ENCODE measurements at places on chromosomes 16 and 17.

DNA sequence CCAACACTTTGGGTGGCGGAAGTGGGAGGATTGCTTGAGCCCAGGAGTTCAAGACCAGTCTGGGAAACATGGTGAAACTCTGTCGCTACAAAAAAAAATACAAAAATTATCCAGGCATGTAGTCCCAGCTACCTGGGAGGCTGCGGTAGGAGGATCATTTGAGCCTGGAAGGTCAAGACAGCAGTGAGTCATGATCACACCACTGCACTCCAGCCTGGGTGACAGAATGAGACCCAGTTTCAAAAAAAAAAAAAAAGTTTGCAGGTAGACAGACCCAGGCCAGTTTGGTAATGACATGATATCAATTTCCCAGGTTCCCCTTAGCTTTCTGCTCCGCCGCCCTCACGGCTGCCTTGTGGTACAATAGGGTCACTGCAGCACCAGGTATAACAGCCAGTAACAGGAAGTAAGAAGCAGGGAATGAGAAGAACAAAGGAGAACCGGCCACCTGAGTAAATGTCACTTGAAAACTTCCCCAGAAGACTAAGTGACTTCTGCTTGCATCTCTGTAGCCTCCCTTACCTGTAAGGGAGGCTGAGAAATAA lies 201.2 kb upstream of the HSBP1 start:
- no peak for DNase-seq

DNA sequence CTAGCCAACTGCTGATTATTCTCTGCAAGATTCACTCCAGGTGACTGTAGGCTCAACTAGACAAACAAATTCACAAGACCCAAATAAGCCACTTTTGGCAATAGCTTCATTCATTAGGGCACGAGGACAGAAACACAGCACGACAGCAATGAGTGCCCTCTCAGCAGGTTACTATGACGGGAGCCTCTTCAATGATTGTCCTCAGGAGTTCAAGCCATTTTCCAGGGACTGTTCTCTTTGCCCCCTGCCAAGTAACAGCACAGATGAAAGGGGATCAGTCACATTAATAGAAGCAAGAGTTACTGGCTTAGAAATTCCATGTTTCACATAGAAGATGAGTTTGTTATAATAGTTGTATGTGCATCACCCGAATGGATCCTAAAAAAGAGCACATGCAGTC lies 712.2 kb downstream of the CDH8 start:
- no peak for DNase-seq

DNA sequence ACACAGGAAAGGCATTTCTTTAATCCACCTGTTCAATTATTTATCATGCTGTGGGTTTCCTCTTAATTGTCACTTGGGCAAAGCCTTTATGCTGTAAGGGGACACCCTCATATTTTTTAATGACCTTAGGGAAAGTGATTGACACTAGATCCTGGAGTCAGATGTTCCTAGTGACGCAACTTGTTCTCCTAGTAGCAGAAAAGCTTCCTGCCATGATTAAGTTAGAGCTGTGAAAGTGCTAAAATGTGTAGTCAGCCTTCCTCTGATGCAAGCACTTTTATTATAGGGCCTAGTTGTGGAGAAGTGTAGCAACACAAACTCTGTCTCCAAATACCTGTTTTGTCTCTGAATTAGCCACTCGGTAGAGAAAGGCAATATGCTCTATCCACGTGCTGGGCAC lies 12.3 kb downstream of the TMEM100 start:
- no peak for DNase-seq

GRCh38 chr17:45098869-45099616 lies 33.3 kb downstream of the PLCD3 start:
- DNase-seq, result peak; percentile 52

DNA sequence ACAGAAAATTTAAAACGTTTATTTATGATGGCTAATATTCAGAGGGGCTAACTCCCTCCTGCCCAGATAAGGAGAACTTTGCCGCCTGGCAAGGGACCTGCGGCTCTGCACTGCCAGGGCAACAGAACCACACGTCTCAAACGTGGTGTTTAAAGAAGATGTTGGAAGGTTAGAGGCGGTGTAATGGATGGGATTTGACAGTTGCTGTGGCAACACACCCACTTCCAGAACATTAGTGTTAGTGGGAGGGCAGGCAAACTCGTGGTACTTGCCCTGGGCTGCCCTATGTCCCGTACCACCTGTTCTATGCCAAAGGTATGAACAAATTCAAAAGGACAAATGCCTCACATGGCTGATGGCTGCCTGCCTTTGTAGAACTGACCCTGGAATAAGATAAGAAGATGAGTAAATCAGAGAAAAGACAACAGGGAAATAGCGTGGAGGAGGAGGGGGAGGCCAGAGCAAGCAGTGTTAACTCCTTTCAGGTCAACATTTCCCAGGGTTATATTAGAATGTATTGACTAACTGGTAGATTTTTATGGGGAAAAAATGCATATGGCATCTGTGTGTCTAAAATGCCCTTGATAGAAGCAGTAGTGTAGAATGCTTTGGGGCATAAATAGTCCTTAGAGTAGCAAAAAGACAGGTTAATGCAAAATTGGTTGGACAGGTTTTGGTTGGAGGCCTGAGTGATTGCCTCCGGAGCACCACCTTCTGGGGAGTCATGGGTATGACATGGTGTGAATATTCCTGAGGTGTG lies 30.8 kb downstream of the HLF start:
- peak; percentile 21 for DNase-seq

GRCh38 chr17:71503710-71504465 lies 616.9 kb upstream of the SOX9 start:
- DNase-seq, result no peak

DNA sequence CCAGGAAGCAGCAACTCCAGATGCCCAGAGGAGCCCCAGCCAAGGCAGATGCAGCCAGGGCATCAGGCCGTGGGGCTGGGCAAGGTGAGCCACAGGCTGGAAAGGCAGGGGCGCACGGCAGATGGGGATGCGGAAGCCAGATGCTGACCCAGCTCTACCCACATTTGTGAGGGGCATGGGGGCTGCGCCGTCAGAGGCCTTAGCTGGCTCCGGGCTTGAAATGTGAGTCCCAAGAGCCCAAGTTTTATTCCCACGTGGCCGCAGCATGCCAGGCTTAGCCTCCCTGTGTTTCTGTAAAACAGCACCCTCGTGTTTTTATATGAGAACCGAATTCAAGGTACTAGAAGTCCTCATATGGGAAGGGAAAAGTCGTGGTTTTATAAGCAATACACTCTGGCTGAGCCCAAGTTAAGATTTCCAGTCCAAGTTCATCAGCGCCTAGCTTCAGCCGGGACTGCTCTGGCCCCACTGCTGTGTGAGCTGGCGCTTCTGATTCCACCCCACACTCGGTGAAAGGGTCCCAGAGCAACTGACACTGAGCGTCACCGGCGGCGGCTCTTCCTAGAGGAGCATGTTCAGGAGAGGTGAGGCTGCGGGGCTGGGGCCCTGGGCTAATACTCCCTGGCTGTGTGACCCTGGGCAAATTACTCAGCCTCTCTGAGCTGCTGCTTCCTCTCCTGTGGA lies 6.7 kb upstream of the C16orf95 start:
- no peak for DNase-seq

- DNase-seq, result no peak
These were observed 3.8 kb upstream of the APPBP2 start for GRCh38 chr17:60529806-60530205.

DNA sequence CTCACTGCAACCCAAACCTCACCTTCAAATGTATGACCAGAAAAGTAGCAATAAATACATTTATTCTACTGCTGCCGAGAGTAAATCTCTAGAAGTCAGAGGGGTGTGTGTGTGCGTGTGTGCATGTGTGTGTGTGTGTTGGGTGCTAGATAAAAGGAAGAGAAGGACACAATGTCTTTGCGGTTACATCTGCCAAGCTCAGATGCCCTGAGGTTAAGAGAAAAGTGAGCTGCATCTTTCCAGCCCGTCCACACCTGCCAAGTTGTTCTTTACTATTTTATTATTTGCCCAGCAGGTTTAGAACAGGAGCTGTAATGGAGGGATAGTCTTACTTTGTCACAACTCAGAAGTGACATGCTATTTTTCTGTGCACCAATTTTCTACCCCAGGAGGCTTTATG lies 54.5 kb upstream of the ANKFN1 start:
- DNase-seq, result no peak

- DNase-seq, result no peak
These were observed 8.9 kb downstream of the CIBAR2 start for GRCh38 chr16:85103114-85104079.

DNA sequence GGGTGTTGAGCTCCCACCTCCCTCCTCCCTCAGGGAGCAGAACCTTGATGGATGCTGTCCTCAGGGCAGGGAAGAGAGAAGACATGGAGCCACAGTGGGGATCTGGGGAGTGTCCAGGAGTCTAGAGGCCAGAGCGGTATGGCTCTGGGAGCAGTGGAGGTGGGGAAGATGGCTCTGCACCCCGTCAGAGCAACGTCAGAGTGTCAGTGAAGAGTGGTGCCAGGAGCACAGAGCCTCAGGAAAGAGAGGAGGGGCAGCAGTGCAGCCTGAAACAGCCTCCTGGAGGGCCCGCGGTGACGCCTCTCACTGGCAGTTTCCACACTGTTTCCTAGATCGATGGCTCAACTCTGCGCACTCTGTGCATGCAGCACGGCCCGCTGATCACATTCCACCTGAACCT lies 23.2 kb upstream of the SLC5A11 start:
- DNase-seq, result no peak

DNA sequence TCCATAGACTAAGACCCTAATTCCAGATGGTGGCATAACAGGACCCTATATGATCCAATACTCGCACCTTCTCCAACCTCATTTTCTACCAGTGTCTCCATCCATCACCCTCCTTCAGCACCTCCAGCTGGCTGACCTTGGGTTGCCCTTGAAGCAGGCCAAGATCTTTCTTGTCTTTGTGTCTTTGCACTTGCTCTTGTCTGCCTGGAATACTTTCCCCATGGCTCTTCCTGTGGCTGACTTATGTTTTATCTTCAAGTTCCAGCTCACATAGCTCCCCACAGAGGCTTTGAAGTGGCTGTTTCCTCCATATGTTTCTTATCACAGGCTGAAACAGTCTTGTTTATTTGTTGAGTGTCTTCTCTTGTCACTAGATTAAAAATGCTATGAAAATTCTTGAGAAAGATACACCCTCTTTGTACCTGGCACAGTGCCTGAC lies 29.6 kb upstream of the MMD start:
- DNase-seq, result no peak

- DNase-seq, result no peak
These were observed 38.0 kb downstream of the TTC19 start for GRCh38 chr17:16037636-16038035.

DNA sequence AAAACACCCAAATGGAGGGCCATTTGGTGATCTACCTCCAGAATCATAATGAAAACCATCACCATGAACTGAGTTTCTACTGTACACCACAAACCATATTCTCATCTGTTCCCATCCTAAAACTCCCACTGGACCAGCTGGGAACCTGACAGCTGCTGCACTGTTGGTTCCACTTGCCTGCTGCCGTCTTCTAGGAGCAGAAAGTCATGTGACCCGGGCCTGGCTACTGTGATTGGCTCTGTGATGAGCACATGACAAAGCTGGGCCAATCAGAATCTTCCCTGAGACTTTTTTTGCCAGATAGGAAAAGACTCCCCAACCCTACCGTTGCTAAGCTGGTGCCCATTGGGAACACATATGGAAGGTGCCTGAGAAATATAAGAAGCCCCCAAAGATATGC lies 264.2 kb downstream of the MRTFB start:
- DNase-seq, result no peak

- no peak for DNase-seq
These were observed 10.8 kb downstream of the EXOC7 start for GRCh38 chr17:76092526-76093413.

GRCh38 chr17:40101367-40102210 lies 1.2 kb upstream of the NR1D1 start:
- no peak for DNase-seq

GRCh38 chr17:79180358-79181005 lies 105.9 kb downstream of the ENGASE start:
- DNase-seq, result no peak

- no peak for DNase-seq
These were observed 6.5 kb upstream of the USP32 start for GRCh38 chr17:60398227-60398959.

- no peak for DNase-seq
These were observed 22.5 kb downstream of the CCR7 start for GRCh38 chr17:40542558-40543411.

GRCh38 chr16:10009684-10010083 lies 172.5 kb downstream of the GRIN2A start:
- DNase-seq, result no peak

GRCh38 chr17:21513012-21513570 lies 136.9 kb downstream of the KCNJ12 start:
- peak; percentile 56 for DNase-seq

GRCh38 chr17:67095803-67096202 lies 51.4 kb downstream of the CACNG1 start:
- no peak for DNase-seq

DNA sequence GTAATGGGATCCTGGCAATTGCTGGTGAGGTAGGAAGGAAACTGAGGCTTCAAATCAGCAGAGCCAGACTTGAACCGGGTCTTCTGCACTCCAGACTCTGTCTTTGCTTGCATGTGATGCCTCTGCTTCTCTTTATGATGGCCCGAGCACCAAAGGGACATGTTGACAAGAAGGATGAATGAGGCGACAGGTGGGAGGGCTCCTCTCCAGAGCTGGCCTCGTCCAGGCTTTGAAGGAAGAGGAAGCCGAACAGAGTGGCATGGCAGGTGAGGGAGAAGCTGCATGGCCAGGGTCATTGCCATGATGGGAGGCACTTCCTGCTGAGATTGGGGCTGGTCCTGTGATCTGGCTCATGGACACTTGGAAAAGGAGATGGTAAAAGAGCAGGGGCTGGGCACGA lies 40.8 kb downstream of the AKAP1 start:
- no peak for DNase-seq

DNA sequence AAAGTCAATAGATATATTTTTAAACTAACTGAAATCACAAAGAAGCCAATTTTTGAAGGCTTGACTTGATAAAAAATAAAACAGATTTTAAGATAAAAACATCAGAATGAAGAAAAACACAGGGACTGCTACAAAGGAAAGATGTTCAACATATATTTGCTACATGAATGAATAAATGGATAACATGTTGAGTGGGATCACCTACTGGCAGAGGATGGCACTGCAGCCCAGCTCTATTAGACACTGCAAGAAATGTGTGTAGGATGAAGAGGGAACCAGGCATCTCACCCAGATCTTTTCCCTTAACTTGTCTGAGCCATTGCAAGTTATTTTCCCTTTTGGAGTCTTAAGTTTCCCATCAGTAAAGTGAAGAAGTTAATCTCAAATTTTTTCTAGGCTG lies 4.2 kb downstream of the AIPL1 start:
- no peak for DNase-seq

DNA sequence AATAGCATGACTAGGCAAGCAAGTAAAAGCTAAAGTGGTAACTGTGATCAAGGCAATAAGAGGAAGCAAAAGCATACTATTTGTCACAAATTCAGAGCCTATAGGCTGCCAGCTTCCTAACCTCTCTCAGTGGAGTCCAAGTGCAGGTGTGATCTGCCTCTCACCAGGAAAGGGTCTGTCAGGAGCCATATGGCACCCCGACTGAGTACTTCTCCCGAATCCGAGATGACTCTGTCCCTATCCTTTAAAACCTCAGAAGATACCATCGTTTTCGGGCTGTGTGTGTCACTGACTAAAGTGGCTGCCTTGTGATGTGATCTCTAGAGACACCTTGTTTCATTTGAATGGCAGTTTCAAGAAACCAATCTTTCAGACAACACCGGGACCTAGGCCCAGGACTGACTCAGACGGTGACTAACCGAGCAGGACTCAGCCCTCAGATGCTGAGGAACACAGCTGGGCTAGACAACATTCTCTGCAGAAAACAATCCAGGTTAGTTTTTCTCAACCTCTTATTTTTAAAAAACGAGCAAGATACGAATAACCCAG lies 63.6 kb downstream of the SMG6 start:
- peak; percentile 26 for DNase-seq

Data from activated T-helper 1 cell treated with anti-CD3 and anti-CD28 coated beads, Interleukin-2, amount 50 U/mL, for 16 hours (primary cell).